Stimulated activated CD4-positive, alpha-beta T cell treated with anti-CD3 and anti-CD28 coated beads, Interleukin-1b, Interleukin-23, amount 100 ng/mL, for 1 hour (primary cell): ENCODE measurements at places on chromosomes 3 and 15.

- DNase-seq = no peak
Measured at GRCh38 chr3:184350618-184351017, 10.8 kb downstream of the CLCN2 start.

DNA sequence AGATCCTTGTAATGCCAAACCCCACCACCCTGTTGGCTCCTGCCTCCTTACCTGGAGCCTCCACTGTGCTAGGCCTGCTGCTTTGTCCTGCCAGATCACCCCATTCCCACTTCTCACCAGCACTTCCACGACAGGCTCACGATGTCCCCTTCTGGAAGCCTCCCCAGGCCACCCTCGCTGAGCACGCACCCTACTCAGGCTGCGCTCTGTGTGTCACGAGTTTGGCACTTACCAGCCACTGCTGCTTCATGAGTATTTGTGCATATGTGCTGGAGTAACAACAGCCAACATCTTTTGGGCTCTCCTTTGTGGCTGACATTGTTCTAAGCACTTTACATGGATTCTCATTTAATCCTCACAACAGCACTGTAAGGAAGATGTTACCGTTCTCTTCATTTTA, 58.1 kb downstream of the PDIA5 start:
- no peak for DNase-seq

- no peak for DNase-seq
Measured at GRCh38 chr3:177375316-177375715, 178.0 kb upstream of the TBL1XR1 start.

GRCh38 chr3:30622790-30623189, 16.4 kb downstream of the TGFBR2 start:
- DNase-seq = no peak

DNA sequence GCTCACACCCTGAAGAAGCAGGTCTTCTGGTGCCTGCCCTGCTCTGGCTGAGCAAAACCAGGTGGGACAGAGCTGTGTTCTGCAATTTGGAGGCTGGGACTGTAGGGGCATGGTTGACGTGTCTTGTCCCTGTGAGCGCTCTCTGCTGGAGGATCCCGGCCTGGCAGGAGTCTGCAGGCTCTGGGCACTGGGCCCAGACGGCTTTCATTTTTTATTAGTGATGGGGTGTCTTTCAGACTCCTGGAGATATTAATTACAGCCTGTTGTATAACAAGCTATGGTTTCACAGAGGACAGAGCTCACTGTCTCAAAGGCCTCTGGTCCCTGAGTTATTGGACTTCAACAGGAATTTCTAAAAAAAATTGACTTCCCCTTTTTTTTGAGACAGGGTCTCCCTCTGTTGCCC, 29.5 kb upstream of the ZNF710 start:
- peak; percentile 15 for DNase-seq

DNA sequence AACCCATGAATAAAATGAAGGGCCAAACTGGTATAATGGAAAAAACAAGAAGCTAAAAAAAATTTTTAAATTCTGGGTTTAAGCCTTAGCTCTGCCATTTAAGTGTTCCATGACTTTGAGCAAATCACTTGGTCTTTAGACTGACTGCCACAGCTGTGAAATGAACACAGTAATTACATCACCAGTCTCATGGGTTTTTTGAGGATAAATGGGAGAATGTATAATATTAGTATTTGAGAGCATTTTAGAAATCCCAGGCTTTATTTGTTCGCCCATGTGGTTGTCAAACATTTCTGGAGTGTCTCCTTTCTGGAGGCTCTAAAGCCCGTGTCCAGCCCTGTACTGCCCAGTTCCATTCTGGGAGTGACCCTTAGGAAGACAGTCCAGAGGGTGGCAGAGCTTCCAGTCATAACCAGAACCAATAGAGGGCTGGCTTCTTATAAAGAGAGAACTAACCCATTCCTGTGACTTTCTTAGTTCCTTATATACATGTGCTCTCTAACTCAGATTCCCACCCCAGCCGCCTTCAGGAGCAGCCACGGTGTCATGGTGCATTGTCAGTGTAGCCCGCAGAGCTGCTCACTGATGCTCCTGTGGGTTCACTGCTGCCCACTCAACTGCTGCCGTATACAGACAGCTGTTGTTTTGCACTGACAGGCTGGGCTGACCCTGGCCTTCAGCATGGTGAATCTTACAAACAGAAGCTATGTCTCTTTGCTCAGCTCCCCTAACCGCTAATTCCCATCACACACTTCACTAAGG, 44.7 kb downstream of the BOC start:
- DNase-seq = no peak

DNA sequence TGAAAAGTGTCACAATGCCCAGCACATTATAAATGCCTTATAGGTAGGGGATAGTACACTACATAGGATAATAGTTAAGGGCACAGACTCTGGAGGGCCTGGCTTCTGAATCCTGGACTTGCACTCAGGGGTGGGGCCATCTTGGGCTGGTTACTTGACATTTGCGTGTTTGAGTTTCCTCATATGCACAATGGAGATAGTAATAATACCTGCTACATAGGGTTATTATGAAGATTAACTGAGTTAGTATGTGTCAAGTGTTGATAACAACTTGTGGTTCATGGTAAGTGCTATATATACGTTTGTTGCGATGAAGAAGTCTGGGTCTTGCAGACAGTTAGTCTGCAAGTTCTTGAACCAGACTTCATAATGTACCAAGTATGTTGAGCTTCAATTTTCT, 37.0 kb downstream of the MITF start:
- DNase-seq = no peak

DNA sequence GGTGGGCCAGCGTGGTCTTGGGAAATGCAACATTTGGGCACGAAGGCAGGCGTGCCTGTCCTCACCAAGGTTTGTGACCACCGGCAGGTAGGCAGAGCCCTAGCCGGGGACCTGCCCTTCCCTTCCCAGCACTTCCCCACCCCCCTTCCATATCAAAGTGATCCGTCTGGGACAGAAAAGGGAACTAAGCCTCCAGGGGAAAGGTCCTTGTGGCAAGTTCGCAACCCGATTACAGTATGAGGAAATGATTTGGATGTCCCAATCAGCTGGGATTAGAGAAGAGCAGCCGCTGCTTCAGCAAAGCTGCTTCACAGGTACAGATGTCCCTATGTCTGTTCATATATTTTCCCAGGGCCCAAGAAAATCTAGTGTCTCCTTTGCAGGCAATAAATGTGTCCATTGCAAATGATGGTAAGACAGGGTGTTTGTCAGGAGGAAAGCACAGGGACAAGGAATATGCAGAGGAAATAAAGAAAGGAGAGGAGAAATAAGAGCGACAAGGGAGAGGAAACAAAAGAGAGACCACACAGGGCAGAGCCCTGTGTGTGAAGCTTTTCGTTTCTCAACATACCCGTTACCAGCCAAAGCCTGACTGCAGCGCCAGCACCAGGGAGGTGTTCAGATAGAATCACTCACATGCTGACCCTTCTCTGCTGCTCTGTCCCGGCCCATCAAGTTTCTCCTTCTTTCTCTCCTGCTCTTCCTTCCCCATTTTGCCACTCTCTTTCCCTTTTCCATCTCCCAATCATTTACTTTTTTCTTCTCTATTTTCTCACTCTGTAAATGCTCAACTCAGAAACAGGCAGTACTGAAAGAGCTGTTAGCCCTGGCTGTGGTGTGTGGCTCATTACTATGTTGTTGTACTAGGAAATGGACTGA, 17.4 kb upstream of the SECISBP2L start:
- DNase-seq = no peak

GRCh38 chr3:88031642-88032077, 27.1 kb downstream of the CGGBP1 start:
- DNase-seq = no peak

GRCh38 chr3:190180268-190180667, 59.6 kb upstream of the P3H2 start:
- no peak for DNase-seq

- no peak for DNase-seq
Measured at GRCh38 chr15:32091505-32092380, 61.4 kb downstream of the CHRNA7 start.

- DNase-seq = no peak
Measured at GRCh38 chr3:12463686-12464085, 20.6 kb upstream of the TSEN2 start.

GRCh38 chr15:31469786-31470525, 143.3 kb downstream of the KLF13 start:
- DNase-seq = no peak

- DNase-seq = no peak
Measured at GRCh38 chr3:169448501-169448900, 215.0 kb downstream of the MECOM start.

DNA sequence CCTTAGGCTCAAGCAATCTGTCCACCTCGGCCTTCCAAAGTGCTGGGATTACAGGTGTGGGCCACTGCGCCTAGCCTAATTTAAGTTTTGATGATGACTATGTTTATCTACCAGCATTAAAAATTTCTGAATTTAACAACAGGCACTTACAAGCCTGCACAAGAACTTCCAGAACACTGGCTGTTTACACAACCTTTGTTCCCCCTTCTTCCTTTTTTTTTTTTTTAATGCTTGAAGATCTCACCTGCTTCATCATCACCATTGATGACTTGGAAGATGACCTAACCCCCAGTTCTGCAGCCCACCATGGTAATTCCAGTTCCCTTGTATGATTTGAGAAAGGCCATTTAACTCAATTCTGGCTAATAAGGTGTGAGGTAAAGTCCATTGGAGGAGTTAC, 70.4 kb downstream of the GJD2 start:
- DNase-seq = no peak
